SK-MEL-5 (cell line): ENCODE measurements at places on chromosomes 5 and 9.

GRCh38 chr9:127723444-127723843 is 7.6 kb downstream of the TTC16 start:
- no peak for DNase-seq

- DNase-seq = no peak
These were observed 41.2 kb downstream of the EXD3 start for GRCh38 chr9:137381501-137382443.

GRCh38 chr9:107710953-107711352 is 221.4 kb upstream of the KLF4 start:
- no peak for DNase-seq

- peak; percentile 47 for DNase-seq
These were observed 45.2 kb downstream of the RNF180 start for GRCh38 chr5:64210866-64211265.
